ENCODE measurements at places on chromosomes 5 and 9. TPM values are rescaled to one million over a fixed set of nuclear protein-coding genes. Genes with fewer than 3 reads are reported as not detected.

Gene PCDHB4
- total RNA-seq: not detected

Gene ANKRD34B
- 0.16 TPM for total RNA-seq

Gene IL4
- total RNA-seq: not detected

Gene IFNK
- not detected for total RNA-seq

Gene SLC6A18
- total RNA-seq: not detected

Gene GARIN3
- not detected for total RNA-seq

Gene TNIP1
- total RNA-seq: 136 TPM
